ENCODE measurements at places on chromosomes 11 and 22. TPM values are rescaled to one million over a fixed set of nuclear protein-coding genes. Genes with fewer than 3 reads are reported as not detected.

- no peak overlapping the region for H3K27ac ChIP-seq
- H3K4me1 ChIP-seq = peaks cover 3% of the 10 kb centered on the region
- H3K36me3 ChIP-seq = no peaks in the 10 kb centered on the region
- H3K27me3 ChIP-seq = no peaks in the 10 kb centered on the region
Observed at GRCh38 chr11:16945671-16946469, 68.3 kb downstream of the PLEKHA7 start.

CHRDL2 gene
- not detected for total RNA-seq

DNA sequence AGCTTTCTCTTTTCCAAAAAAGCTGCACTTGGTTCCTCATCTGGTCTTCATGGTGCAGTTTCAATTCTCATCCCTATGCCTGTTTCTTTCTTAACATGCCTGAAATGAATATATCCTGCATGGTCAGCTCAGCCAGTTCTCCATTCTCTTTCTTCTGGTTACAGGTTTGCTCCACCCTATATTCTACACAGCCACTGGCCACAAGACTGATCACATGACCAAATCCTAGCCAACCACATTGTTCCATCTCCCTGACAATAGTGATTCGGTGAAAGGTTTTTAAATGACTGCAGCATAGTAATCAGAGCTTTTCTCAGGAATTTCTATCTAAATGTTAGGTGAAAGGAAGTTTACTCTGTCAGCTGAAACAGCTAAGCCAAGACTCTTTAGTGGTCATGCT is 891.4 kb downstream of the METTL15 start:
- no peaks in the 10 kb centered on the region for H3K36me3 ChIP-seq
- H3K27ac ChIP-seq = no peak overlapping the region
- H3K27me3 ChIP-seq = no peaks in the 10 kb centered on the region
- no peaks in the 10 kb centered on the region for H3K4me1 ChIP-seq
- no peak for DNase-seq

KRTAP5-9 gene
- total RNA-seq = not detected

GRCh38 chr11:71251761-71252268 is 562 bp downstream of the SHANK2 start:
- H3K4me3 ChIP-seq = no peak overlapping the region
- H3K27ac ChIP-seq = no peak overlapping the region
- H3K36me3 ChIP-seq = no peaks in the 10 kb centered on the region
- H3K4me1 ChIP-seq = peaks cover 3% of the 10 kb centered on the region
- no peak for DNase-seq
